ENCODE measurements at places on chromosomes 6 and 20. TPM values are rescaled to one million over a fixed set of nuclear protein-coding genes. Genes with fewer than 3 reads are reported as not detected.

BMP7 gene
- not detected for polyA plus RNA-seq

WASF1 gene
- 15.6 TPM for polyA plus RNA-seq

MEP1A gene
- polyA plus RNA-seq, result not detected

RAB5IF gene
- polyA plus RNA-seq, result 96.6 TPM

PMEPA1 gene
- 11.0 TPM for polyA plus RNA-seq

MCHR2 gene
- not detected for polyA plus RNA-seq

C6orf58 gene
- not detected for polyA plus RNA-seq

PSORS1C2 gene
- not detected for polyA plus RNA-seq

ZNF391 gene
- 0.20 TPM for polyA plus RNA-seq

CALHM4 gene
- 0.11 TPM for polyA plus RNA-seq

CPNE5 gene
- 0.10 TPM for polyA plus RNA-seq

NKAIN4 gene
- not detected for polyA plus RNA-seq

OR2J3 gene
- not detected for polyA plus RNA-seq

SYNDIG1 gene
- polyA plus RNA-seq, result not detected

TPBG gene
- 75.6 TPM for polyA plus RNA-seq

KIAA0408 gene
- 1.4 TPM for polyA plus RNA-seq

BNIP5 gene
- not detected for polyA plus RNA-seq

AHI1 gene
- 9.5 TPM for polyA plus RNA-seq

SRMS gene
- polyA plus RNA-seq, result not detected

KIF25 gene
- not detected for polyA plus RNA-seq

OVOL2 gene
- not detected for polyA plus RNA-seq

PDYN gene
- polyA plus RNA-seq, result not detected

ZNF165 gene
- 0.09 TPM for polyA plus RNA-seq

CCR6 gene
- not detected for polyA plus RNA-seq

ADTRP gene
- polyA plus RNA-seq, result 0.50 TPM

CAP2 gene
- 31.3 TPM for polyA plus RNA-seq

OSTM1 gene
- polyA plus RNA-seq, result 10.4 TPM

ATP6V1G2 gene
- 6.5 TPM for polyA plus RNA-seq

FAM50B gene
- polyA plus RNA-seq, result 7.4 TPM

C4A gene
- polyA plus RNA-seq, result 3.8 TPM

COX4I2 gene
- not detected for polyA plus RNA-seq

POPDC3 gene
- polyA plus RNA-seq, result 19.7 TPM
